ENCODE measurements at places on chromosomes 5 and 9. TPM values are rescaled to one million over a fixed set of nuclear protein-coding genes. Genes with fewer than 3 reads are reported as not detected.

DNA sequence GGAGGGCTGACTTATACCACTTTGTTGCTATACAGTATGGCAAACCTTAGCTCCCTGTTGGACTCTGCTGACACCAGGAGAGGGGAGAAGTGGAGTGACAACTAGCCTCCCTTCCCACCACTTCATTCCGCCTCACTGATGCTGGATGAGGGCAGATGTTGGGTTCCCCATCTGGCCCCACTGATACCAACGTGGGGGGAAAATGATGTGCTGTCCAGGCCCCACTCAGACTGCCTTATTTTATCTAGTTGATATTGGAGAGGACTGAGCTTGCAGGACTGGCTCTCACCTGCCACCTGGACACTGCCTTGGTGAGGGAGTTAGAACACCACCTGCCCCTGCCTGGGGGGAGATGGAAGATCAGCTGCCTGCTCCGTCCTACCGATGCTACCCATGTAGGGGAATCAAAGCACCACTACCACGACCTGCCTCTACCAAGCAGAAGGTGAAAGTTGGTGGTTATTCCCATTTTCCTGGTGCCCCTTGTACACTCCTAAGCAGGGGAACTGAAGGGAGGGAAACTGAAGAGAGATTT, 292.1 kb downstream of the GADD45G start:
- DNase-seq = no peak
- H3K27me3 ChIP-seq = no peaks in the 10 kb centered on the region
- no peak overlapping the region for H3K4me3 ChIP-seq
- no peak overlapping the region for H3K27ac ChIP-seq
- no peaks in the 10 kb centered on the region for H3K36me3 ChIP-seq
- peaks cover 12% of the 10 kb centered on the region for H3K4me1 ChIP-seq

GRCh38 chr5:15566306-15566705, 66.3 kb downstream of the FBXL7 start:
- H3K4me1 ChIP-seq = peaks cover 8% of the 10 kb centered on the region
- H3K27ac ChIP-seq = no peak overlapping the region
- DNase-seq = no peak
- H3K4me3 ChIP-seq = no peak overlapping the region
- peaks cover 4% of the 10 kb centered on the region for H3K36me3 ChIP-seq

DNA sequence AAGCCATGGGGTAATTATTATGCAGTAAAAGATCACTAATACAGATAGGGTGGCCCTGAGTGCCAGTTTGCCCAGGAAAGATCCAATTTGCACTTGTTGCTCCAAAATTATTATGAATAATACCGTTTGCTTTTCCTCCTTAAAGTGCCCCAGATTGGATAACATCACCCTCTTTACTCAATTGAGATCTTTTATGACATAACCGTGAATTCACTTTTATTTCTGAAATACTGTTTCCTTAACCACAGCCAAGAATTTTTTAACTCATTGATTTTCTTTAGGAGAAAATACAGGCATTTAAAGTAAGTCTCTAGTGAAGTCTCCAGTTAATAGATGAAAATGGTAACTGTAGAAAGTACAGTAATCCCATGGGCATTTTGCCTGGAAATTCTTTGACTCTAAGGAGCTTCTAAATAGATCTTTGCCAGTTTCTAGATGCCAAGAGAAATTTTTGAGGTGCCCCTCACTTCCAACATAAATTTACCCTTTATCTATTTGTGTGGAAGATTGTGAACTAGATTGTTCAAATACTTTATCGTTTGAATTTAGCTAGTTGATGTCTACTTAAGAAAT, 99.2 kb downstream of the UHRF2 start:
- H3K27ac ChIP-seq = no peak overlapping the region
- no peak overlapping the region for H3K4me3 ChIP-seq
- no peaks in the 10 kb centered on the region for H3K4me1 ChIP-seq
- no peaks in the 10 kb centered on the region for H3K36me3 ChIP-seq
- H3K27me3 ChIP-seq = no peaks in the 10 kb centered on the region

DNA sequence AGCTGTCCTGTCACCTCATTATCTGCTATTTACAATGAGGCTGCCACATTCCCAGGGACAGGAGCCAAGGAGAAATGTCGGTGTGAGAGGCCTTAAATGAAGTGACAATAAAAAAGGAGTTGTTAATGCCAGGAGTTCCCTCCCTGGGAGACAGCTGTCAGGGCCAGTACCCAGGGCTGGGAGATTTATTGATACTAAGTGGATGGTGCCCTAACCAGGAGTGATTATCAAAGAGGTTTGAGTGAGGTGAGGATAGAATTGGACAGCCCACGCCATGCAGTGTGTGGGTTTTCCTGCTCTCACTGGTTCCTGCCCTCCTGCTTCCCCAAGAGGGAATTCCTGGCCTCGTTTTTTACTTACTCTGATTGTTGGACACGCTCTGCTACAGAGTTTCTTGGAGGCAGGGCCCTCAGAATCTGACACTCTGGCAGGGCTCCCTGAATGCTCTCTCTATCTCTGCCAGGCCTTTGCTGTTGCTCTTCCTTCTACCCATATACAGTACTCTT, 150.8 kb downstream of the GRIA1 start:
- no peak for DNase-seq
- H3K27me3 ChIP-seq = no peaks in the 10 kb centered on the region
- H3K36me3 ChIP-seq = no peaks in the 10 kb centered on the region

DNA sequence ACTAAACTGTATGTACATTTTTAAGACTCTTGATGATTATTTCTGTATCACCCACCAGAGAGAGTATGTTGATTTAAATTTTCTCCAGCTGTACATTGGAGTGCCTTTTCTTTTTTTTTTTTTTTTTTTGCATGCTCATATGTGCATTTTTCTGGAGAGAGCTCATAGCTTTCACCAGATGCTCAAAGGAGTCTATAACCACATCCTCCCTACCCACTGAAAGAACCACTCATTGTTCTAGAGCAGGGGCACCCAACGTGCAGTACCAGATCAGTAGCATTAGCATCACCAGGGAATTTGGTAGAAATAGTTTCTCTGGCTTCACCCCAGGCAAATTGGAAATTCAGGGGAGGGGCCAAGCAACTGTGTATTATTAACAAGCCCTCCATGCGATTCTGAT, 53.9 kb upstream of the TMEM171 start:
- H3K27me3 ChIP-seq = no peaks in the 10 kb centered on the region
- H3K27ac ChIP-seq = no peak overlapping the region
- no peaks in the 10 kb centered on the region for H3K4me1 ChIP-seq
- no peaks in the 10 kb centered on the region for H3K36me3 ChIP-seq
- DNase-seq = no peak

DNA sequence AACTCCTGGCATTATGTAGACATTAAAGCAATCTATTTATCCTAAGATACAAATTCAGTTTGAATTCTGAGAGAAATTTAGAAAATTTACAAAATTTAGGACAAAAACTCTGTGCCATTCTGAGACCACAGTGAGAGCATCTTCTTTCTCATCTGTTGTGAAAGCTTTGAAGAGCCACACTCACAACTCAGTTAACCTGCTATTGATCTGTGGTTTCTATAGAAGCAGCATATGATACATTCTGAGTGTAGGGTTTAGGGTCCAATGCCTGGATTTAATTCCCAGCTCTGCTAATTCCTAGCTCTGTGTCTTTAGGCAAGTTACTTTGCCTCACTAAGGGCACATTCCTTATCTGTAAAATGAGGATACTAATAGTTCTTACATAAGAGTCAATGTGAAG, 21.6 kb downstream of the CAST start:
- no peaks in the 10 kb centered on the region for H3K36me3 ChIP-seq
- peaks cover 54% of the 10 kb centered on the region for H3K4me1 ChIP-seq
- no peak overlapping the region for H3K4me3 ChIP-seq
- H3K27me3 ChIP-seq = no peaks in the 10 kb centered on the region
- DNase-seq = no peak

DNA sequence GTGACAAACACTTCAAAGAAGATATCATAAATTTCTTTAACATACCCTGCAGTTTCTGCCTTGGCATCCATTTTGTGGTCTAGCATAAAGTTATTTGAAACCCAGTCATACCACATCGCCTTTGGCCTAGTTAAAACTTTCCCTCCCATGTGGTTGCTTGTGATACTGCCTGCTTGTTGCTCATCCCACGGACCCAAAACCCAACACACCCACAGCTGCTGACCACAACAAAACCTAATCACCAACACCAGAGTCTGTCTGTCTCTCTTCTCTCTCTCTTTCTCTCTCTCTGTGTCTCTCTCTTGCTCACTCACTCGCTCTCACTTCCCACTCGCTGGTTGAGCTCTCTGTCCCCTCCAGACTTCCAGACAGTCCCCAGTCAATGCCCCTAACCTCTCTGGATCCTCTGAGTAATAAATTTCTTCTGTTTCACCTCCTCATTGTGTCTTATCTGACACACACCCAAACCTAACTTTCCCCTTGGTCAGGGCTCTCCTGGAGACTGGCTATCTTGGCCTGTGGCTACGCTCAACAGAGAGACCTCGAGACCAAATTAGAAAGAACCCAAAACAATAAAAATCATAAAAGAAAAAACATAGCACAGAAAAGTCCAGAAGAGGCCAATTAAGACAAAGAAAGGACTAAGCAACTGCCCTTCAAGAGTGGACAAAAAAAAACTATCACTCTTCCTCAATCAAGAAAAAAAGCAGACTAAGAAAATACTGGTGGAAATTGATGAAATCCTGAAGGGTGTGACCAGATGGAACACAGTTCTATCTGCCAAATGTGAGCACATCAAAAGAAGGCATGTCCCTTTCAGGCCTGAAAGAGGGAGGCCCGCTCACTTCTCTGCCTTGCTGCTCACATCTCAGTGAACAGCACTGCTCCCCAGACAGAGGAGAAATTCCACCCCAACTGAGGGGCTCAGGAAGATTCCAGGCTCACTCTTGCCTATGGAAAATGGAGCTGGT, 41.5 kb downstream of the TTLL11 start:
- H3K27me3 ChIP-seq = no peaks in the 10 kb centered on the region
- DNase-seq = no peak
- no peaks in the 10 kb centered on the region for H3K4me1 ChIP-seq

The LSM11 gene
- 3.9 TPM for total RNA-seq
